ENCODE measurements at places on chromosomes 1 and 21.

- DNase-seq = no peak
These were observed 193.6 kb upstream of the KAZN start for GRCh38 chr1:14404862-14405301.

GRCh38 chr1:226428791-226429461, 21.0 kb upstream of the PARP1 start:
- no peak for DNase-seq

DNA sequence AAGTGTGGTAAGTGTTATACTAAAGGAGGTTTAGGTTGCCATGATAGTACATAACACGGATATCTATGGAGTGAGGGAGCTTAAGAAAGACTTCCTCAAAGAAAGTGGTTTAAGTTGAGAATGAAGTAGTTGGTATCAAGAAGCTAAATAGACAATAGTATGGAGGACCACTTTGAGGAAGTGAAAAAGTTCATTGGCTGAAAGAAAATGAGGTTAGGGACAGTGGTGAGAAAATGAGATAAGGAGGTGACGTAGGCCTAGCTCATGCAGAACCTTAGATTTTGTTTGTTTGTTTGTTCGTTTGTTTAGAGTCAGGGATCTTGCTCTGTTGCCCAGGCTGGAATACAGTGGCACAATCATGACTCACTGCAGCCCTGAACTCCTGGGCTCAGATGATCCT, 72.2 kb upstream of the PPIH start:
- DNase-seq = no peak

DNA sequence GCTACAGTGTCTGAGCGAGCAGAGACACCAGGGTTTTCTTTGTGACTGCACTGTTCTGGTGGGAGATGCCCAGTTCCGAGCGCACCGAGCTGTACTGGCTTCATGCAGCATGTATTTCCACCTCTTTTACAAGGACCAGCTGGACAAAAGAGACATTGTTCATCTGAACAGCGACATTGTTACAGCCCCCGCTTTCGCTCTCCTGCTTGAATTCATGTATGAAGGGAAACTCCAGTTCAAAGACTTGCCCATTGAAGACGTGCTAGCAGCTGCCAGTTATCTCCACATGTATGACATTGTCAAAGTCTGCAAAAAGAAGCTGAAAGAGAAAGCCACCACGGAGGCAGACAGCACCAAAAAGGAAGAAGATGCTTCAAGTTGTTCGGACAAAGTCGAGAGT, 2.7 kb downstream of the ZBTB18 start:
- DNase-seq = no peak

DNA sequence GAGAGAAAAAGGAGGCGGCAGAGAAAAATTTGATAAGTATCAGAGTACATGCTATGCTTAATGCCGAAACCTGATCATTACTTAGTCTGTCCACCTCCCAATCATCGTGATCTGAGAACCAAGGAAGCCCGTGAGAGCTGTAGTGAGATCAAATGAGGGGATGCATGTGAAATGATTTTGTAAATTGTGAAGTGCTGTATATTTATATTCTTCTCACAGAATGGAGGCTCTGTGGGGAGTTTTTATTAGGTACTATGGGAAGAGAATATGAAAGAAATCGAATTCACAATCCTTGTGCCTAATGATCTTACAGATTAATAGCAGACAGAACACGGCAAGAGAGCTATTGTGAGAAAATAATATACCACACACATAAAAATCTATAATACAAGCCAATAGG, 115.5 kb downstream of the LYPLAL1 start:
- DNase-seq = no peak

DNA sequence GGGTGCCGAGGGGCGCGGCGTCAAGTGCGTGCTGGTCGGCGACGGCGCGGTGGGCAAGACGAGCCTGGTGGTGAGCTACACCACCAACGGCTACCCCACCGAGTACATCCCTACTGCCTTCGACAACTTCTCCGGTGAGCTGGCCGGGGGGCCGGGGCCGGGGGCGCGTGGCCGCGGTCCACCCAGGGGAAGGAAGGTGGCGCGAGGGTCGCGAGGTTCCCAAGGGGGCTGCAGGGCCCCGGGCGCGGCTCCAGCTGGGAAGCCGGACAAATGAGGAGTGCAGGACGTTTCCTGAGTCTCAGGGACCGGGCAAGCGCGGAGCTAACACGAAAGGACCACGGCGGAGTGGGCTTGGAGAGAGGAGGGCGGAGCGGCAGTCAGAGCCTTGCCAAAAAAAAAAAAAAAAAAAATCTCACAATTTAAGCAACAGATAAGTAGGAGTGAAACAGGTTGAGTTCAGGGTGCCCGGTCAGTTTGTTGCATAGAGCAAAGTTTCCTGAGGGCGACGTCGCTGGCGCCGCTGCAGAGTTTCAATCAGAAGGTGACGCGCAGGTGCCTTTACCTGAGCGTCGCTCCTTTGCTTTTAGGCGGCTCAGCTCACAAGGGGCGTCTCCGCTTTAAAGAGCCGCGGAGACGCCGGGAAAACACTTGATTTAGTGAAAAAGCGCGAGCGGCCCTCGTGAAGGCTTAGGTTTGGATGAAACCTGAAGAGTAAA, 750 bp downstream of the RHOU start:
- DNase-seq = peak; percentile 70

DNA sequence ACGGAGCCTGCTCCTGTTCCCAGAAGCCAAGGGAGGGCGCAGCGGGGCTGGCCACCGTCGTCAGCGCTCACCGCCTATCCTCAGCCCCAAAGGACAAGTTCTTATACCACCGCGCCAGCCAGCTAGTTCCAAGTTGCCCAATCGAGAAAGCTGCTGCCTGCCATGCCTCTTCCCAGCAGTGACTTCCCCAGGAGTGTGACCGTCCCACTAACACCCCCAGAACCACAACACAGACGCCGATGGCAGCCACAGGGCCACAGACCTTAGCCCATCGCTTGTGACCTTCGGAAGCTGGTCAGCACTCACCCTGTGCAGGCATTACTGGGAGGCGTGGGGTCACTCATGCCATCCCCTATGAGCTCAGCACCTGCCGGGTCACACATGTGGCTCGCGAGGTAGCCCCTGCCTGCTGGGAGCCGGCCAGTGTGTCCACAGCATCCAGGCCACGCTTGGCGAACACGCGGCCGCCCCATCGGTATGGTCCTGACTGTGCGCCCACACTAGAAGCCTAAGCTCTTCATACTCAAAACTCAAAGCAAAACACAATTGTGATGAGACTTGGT, 20.1 kb downstream of the NADK start:
- no peak for DNase-seq

DNA sequence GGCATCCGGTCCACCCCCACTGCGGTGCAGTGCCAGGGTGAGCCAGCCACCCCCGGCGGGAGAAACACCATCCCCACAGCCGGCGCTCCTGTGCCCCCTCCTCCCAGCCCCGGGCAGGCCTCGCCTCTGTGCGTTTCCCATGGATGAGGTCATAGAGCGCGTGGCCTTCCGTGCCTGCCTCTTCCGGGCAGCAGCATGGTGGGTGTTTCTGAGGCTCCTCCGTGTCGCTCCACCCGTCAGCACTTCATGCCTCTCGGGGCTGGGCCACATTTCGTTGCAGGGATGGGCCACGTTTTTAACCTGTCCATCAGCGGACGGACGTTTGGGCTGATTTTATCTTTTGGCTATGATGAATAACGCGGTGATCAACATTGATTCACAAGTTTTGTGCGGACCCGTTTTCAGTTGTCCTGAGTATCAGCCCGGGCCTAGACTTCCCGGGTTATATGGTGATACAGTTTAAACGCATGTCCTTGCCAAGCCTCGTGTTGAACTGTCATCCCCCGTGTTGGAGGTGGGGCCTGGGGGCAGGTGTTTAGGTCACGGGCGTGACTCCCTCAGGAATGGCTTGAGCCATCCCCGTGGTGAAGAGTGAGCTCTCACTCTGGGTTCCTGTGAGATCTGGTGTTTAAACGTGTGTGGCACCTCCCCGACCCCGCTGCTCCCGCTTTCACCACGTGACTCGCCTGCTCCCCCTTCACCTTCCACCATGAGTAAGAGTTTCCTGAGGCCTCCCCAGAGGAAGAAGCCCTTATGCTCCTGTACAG, 64.8 kb downstream of the SLX9 start:
- peak; percentile 3 for DNase-seq

DNA sequence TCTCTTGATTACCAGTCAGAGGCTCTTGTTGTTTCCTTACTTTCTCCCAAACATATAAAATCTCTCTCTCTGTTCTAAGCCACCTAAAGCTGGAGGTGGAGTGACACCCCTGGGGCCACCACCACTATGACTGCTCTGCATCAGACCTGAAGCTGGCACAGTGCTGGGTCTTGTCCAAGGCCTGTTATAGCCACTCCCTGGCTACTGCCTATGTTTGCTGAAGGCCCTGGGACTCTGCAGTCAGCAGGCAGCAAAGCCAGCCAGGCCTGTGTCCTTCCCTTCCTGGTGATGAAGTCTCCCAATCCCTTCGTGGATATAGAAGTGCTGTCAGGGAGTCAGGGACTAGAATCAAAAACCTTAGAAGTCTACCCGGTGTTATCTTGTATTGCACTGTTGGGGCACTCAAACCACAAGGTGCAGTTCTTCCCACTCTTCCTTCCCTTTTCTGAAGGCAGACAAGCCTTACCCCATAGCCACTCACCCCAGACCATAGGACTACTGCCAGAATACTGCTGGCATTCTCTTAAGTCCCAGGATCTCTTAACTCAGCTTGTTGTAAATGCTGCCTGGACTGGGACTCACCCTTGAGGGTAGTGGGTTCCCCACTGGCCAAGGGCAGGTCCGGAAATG, 103.1 kb downstream of the RPS6KC1 start:
- peak; percentile 10 for DNase-seq

- peak; percentile 97 for DNase-seq
These were observed at the start of gene CPLANE2 for GRCh38 chr1:16236511-16237342. Gene CPLANE2, minus strand, starts transcription at chr1:16237183. Its CDS starts 441 bp downstream, at chr1:16236742.

DNA sequence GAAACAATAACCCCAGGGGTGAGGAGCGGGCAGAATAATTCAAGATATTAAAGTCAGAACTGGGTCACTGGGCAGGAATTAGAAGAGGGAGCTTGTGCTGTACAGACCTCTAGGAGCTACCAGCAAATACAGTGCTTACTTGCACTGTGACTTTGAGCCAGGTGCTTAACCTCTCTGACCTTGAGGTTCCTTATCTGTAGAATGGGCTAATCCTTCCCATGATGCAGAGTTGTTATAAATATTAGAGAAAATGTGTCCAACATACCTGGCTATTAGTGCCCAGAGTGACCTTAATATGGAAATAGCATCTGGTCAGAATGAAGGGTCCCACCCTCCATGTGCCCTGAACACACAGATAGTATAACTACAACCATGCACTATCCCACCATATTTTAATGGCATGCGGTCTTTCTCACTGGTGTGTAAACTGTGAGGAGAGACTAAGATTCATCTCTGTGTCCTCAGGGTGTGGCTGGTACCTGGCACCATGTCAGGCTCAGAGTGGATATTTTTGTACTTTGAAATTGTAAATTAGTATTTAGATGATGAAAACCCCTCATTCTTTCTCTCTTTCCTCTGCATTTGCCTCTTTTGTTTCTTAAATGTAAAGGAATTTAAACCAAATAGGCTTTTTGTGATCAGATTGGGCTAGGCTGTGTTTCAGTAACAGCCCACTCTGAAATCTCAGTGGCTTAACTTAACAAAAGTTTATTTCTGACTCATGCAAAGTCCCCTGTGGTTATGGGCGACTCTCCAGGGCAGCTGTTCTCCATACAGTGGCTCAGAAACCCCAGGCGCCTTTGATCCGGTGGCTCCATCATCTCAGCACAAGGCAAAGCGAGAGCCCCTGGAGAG, 60.0 kb upstream of the ROR1 start:
- no peak for DNase-seq

GRCh38 chr1:11934302-11935056, at the start of gene PLOD1:
Gene PLOD1, plus strand, starts transcription at chr1:11934717. Its CDS starts 63 bp downstream, at chr1:11934780.
- peak; percentile 90 for DNase-seq

DNA sequence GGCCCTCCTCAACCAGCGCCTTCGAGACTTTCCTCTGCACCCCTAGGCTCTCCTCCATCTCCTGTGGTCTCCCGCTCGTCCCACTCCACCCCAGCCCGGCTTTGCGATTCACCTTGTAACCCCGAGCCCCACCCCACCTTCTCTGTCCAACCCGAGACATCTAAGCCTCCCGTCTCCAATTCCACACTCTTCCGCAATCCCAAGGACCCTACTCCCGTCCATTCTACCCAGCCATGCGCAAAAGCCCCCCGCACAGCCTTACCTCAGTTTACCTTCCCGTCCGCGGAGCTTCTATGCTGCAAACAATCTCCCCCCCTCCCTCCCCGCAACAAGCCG, 174 bp downstream of the SH3BP5L start:
- no peak for DNase-seq

GRCh38 chr1:46798810-46799209, at the start of gene CYP4B1:
Gene CYP4B1, plus strand, starts transcription at chr1:46799046. Its CDS starts 36 bp downstream, at chr1:46799082.
- DNase-seq = no peak

- no peak for DNase-seq
These were observed 23.8 kb downstream of the OTUD7B start for GRCh38 chr1:149986486-149987296.

GRCh38 chr1:38781872-38782617, 77.5 kb downstream of the RRAGC start:
- DNase-seq = no peak

DNA sequence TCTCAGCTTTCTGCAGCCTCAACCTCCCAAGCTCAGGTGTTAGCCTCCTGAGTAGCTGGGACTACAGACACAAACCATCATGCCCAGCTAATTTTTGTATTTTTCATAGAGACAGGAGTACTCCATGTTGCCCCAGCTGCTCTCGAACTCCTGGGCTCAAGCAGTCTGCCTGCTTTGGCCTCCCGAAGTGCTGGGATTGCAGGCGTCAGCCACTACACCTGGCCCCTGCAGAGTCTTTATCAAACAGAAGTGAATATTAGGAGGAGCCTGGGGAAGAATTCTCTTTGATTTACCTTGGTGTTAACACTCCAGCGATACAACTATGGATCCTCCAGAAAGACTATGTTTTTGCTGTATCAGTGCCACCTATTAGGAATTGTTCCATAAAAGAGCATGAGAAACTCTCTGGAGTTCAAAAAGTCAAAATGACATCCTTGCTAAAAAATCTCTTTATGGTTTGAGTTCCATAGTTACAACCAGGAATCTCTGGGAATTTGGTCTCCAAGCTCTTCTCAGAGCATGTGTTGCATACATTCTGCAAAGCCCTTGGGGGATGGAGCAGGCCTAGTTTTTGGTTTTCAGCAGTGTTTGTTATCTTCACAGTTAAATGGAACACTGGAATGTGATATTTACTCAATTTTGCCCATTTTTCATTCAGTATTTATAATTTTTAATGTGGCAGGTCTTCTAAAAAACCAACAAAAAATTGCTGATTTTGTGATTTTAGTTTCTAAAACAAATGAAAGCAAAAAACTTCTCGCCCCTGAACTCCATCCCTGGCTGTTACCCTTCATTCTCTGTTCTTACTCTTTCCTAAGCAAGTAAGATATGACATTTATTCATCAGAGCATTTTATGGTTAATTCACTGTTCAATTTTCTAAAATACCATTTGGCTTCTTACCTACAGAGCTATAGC, 77.3 kb downstream of the OLFML2B start:
- DNase-seq = no peak

DNA sequence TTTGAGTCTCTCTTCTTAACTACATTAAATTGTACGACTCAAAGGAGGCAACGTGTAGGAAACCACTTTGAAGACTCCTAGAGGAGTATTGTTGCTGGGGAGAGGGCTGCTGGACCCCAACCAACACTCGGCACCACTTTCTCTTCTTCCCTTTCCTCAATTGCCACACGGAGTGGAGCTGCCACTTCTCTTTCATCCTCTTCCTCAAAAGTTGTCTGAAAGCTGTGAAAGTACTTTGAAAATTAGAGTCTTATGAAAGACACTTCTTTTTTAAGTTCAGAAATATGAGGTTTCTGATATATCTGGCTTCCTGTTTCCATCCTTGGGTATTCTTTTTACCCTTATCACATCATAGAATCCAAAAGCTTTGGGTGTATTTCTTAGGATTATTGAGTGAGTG, 59.5 kb downstream of the MRPS6 start:
- DNase-seq = no peak

GRCh38 chr21:36541721-36542139, 61.8 kb upstream of the CLDN14 start:
- no peak for DNase-seq

Data from body of pancreas (tissue), 4 donors.